ENCODE measurements at places on chromosomes 7 and 10.

DNA sequence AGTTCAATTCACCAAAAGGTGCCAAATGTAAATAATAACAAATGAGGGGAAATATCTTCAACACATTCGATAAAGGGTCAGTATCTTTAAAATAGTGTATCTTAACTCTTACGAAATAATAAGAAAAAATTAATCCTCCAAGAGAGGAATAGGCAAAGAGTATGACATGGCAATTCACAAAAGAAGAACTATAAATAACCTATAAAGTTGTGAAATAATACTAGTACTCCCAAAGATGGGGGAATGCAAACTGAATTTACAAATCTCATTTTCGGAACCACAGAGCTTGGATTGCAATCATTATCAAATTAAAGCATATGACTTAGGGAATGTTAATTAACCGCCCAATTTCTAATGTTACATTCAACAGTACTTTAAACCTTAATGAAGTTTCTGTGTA lies 78.2 kb upstream of the TARP start:
- DNase-seq: no peak

DNA sequence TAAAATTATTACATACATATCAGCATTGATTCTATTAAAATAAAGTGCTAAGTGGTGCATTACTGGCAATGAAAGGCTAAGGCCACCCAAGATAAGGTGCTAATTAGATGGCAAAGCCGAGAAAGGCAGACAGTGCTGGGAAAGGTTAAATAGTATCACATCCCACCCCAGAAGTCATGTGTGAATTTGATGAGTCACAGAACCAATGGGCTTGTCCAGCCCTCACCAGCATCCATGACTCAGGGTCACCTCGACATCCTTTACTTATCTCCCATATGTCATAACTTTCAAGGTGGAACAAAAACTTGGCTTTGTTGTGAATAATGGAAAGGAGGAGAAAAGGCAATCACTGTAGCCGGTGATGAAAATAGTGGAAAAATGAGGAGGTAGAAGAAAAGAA lies 459.1 kb downstream of the PLXNA4 start:
- no peak for DNase-seq

DNA sequence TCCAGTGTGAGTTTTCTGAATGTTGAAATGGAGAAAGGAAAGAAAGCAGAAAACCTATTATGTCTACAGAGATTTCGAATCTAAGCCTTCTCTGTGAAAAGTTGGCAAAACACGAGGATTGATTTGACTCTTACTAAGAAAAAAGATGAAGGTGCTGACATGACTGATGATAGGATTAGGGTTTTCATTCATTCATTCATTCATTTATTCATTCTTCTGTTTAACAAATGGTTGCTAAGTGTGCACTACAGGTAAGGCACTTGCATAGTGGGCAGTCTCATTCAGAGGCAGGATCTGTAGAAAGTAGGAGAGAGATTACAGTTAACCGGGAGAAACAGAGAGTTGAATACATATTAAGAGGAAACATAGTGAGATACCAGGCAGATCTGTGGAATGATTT lies 137.1 kb downstream of the ZNF365 start:
- DNase-seq: no peak

DNA sequence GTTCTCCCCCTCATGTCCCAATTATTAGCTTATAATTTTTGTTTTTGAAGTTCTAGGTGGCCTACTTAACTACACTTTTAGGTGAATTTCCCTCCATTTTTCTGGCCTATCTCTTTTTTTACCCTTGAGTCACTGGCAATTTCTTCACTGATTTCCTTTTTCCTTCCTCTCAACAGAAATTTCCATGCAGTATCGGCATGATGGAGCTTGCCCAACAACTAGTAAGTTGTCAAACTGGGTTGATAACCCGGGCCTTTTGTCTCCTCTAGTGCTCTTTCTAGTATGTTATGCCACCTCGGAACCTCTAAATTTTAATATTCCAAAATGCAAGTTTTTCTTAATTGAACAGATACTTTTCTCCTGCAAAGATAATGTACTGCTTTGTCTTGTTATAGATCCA lies 147.1 kb downstream of the MLLT10 start:
- no peak for DNase-seq

DNA sequence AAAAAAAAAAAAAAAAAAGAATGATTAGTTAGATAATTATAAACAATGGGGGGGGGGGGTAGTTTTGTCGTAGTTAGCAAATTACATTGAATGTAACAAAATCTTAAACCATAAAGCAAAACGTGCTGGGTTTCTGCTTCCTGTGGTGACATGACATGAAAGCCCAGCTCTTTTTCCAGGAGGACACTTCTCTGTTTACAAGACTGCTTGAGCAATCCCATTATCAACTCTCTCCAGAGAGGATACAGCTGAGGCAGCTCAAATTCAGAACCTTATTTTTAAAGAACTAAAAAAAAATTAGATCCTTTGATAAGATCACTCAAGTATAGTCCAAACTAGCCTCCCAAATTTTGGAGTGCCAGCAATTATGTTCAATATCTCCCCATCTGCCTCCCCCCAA lies 58.6 kb downstream of the ADRB1 start:
- no peak for DNase-seq

- no peak for DNase-seq
Observed at GRCh38 chr7:41809529-41809939, 106.6 kb upstream of the INHBA start.

Data from G401 (cell line).